ENCODE measurements at places on chromosomes 13 and 19. TPM values are rescaled to one million over a fixed set of nuclear protein-coding genes. Genes with fewer than 3 reads are reported as not detected.

The RFPL4AL1 gene
- not detected for total RNA-seq

The TGFBR3L gene
- not detected for total RNA-seq

The BLVRB gene
- 43.0 TPM for total RNA-seq

The CBARP gene
- total RNA-seq, result 6.2 TPM

The KIR2DL3 gene
- total RNA-seq, result not detected

Data from camera-type eye (tissue), 1 donor.